Stimulated activated CD4-positive, alpha-beta T cell treated with anti-CD3 and anti-CD28 coated beads, Interleukin-4, amount 100 ng/mL, for 1 hour (primary cell): ENCODE measurements at places on chromosomes 7 and 10.

GRCh38 chr7:3267966-3268690 lies 32.9 kb upstream of the SDK1 start:
- DNase-seq = no peak

GRCh38 chr7:45252857-45253256 lies 95.3 kb downstream of the RAMP3 start:
- no peak for DNase-seq

GRCh38 chr10:110335314-110336064 lies 30.8 kb upstream of the SMNDC1 start:
- no peak for DNase-seq

DNA sequence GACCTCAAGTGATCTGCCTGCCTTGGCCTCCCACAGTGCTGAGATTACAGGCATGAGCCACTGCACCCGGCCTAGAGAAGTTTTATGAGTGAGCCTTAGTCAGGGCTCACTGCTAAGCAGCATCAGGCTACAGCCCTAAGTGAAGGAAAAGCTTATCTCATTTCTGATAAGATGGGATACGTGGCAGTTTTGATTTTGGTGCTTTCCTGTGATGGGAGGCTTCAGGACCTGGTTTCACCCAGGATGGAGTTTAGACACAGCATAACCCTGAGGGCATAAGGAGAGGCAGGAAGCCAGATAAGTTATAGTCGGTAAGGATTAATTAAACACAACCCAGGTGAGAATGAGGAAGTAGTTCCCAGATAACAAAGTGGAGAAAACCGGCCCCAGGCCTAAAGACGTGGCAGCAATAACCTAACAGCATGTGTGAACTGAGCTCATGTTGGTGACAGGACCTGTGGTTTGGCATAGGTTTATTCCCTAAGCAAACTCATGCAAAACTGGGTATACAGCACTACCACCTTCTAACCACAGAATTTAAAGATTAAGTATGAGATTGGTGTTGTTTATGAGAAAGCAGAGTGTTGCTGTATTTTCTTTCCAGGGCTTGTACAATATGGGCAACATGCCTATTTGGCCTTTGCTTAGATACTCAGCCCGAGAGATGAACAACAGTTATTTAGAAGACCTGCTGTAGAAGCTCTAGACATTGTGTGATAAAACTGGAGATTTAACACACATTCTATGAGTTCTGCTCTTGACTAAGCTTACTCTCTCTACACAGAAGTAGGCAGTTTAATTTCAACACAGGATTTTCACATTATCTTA lies 119.4 kb downstream of the COL28A1 start:
- no peak for DNase-seq

DNA sequence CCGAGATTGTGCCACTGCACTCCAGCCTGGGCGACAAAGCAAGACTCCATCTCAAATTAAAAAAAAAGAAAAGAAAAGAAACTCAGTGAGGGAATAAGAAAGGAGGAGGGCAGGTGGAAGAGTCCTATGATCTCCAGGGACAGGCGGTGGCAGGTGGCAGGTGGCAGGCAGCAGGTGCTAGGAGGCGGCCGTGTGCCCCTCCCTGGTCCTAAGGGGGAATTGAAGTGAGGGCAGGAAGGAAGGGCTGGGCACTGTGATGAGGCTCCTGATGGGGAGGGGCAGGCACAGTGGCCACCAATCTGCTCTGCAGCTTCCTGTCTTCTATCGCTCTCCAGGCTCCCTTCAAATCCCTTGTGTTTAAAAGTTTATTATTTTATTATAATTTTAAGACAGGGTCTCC lies 41.2 kb upstream of the UBE3C start:
- DNase-seq = no peak

DNA sequence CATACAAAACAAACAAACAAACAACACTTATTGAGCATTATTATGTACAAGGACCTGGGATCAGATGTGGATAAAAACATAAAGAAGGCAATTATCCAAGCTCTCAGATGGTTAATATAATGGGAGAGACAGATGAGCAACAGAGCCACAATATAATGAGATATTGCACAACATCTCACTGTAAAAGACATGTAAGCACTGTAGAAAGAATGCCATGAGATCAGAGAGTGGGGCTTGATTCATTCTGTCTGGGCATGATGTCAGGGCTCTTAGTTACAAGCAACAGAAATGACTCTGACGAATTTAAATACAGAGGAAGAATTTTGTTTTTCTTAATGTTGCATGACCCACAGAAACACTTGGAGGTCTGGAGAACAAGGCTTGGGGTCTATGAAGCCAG lies 164.7 kb upstream of the PLXDC2 start:
- no peak for DNase-seq

DNA sequence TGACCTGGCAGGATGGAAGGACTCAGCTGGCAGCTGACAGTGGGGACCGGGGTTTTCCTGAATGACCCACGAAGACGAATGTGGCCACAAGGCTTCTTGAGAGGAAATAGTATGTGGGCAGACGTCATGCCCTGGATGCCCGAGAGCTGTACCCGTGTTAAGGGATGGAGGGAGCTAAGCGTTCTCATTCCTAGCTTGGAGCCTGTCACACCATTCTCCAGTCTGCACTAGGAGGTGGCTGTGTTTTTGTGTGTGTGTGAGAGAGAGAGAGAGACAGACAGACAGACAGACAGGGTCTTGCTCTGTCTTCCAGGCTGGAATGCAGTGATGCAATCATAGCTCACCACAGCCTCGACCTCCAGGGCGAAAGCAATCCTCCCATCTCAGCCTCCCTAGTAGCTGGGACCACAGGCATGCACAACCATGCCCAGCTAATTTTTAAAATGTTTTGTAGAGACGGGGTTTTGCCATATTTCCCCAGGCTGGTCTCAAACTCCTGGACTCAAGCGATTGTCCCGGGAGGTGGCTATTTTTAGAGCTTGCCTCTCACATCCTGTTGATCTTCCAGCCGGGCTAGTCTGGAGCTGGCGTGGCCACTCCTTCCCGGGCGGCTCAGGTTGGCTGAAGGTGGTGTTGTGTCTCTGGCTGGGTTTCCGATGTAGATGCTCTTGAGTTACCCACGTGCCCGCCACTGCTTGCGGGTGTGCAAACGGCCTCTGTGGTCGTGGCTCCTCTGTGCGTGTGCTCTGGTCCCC lies 2.1 kb downstream of the AMZ1 start:
- no peak for DNase-seq

DNA sequence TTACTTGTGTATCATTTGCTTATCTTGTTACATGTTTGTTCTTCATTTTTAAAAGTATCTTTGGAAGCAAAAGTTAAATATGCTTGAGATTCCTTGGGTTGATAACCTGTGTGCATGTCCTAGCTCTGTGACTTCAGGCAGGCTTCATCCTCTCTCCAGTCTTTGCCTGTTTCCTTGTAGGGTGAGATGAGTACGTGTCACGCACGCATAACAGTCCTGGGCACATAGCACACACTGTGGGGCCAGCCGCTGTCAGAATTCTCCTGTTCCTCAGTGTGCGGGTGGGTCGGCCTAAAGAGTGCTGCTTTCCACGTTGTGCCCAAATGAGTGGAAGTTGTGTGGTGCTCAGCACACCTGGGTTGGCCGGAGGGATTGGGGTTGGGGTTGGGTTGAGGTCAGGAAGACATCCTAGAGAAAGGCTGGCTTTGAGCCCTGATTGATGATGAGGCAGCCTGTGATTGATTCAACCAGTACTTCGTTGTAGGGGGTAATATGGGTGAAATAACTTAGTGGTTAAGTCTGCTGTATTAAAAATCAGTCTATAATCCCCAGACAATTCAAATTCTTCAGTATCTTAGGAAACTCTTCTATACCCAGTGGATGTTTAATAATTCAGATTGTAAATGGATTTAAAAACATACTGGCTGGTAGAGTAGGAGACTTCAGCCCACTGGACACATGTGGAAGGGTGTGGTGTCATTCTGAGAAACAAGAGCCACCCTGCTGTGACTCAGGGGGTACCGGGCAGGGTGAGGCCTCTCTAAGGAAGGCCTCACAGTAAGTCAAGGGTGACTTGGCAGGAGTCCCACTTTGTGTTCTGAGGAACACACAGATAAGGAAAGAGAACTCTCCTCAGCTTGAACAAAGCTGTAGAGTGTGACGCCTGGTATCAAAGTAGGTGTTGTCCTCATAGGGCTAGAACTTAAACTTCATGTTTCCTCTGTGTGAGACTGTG lies 54.8 kb downstream of the DAGLB start:
- peak; percentile 28 for DNase-seq

GRCh38 chr7:154744861-154745258 lies 258.1 kb downstream of the PAXIP1 start:
- no peak for DNase-seq

DNA sequence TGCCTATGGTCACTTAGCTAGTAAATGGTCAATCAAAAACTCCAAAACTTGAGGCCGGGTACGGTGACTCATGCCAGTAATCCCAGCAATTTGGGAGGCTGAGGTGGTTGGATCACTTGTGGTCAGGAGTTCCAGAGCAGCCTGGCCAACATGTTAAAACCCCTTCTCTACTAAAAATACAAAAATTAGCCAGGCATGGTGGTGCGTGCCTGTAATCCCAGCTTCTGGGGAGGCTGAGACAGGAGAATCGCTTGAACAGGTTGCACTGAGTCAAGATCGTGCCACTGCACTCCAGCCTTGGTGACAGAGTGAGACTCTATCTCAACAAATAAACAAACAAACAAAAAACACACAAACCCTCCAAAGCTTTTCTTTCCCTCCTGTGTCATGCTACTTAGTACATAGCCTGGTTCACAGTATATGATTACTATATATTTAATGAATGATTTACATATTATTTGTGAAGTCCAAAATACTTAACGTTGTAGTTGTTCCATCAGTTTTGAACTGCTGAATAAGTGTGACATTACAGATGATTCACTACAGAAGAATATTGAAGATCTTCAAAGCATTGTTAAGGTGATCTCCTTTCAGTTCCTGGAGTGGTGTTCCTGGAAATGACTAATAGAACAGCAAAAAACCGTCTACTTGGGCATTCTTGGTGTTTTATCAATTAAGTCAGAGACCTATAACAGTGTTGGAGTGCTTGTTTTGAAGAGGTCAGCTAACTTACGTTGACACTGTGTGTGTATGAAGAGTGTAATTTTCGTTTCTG lies 72.9 kb downstream of the ADK start:
- no peak for DNase-seq

DNA sequence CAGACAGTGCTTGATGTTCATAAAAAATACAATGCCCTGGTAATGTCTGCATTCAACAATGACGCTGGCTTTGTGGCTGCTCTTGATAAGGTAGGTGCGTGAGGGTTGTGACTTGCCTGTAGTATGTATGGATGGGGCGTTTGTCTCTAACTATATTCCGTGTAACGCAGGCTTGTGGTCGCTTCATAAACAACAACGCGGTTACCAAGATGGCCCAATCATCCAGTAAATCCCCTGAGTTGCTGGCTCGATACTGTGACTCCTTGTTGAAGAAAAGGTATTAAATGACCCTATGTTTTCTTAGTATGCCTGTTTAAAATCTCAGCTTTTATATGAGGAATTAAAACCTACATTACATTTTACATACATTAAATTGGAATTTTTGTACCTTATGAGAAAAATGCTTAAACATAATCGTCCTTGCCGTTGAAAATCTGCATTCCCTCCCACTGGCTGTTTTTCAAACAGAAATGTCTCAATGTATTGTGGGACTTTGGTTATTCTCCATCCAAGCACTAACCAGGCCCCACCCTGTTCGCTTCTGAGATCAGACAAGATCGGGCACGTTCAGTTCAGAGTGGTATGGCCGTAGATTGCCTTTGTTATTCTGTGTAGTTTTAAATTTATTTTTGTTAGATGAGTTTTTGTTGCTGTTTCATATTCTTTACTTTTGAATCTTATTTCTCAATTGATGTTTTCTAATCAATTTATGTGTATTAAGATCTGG lies 85.3 kb downstream of the CUL1 start:
- no peak for DNase-seq

DNA sequence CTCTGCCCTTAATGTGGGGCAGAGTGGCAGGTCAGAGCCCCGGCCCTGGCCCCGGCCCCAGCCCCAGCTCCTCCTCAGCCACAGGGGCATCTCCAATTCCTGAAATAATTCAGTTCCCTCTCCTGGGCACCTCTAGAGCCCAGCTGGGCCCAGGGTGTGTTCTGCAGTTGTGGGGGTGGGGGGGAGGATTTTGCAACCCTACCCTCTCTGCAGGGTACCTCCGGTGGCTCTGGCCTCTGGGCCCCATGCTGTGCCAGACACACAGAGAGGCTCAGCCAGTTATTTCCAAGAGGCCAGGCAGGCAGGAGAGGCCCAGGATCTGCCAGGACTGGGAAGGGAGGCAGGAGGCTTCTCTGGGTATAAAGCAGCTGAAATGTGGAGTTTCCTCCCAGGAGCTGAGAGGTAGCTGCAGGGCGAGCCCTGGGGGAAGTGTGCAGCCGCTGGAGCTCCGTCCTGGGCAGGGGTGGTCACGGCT lies 47.9 kb downstream of the PWWP2B start:
- DNase-seq = no peak

- DNase-seq = no peak
Measured at GRCh38 chr7:6502886-6503285, 48.4 kb downstream of the GRID2IP start.

DNA sequence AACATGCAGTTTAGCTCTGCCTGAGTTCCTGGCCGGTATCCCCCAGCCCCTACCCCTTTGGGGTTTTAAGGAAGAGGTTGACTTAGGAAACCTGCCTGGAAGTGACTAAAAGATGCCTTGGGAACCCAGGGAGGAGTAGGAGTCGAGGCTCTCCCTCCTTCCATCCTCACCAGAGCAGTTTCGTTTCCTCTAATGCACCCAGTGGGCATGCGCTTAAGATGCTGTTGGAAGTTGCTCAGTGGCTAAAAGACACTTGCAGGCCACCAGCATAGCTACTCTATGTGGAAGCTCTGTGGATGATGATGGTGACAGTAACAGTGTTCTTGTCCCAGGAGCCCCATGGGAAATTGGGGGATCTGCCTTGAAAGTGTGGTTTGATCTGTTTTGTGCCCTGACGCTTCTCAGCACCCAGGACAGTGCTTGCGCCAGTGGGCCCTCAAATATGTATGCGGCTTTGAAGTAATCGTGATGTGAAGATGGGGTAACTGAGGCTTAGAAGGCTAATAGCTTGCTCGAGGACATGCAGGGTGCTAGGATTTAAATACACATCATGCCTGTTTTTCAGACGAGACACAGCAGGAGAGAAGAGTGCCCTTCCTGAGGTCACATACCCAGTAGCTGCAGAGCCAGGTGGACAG lies 32.0 kb downstream of the TBATA start:
- no peak for DNase-seq

GRCh38 chr10:78035933-78036583 lies 2.4 kb downstream of the RPS24 start:
- no peak for DNase-seq

DNA sequence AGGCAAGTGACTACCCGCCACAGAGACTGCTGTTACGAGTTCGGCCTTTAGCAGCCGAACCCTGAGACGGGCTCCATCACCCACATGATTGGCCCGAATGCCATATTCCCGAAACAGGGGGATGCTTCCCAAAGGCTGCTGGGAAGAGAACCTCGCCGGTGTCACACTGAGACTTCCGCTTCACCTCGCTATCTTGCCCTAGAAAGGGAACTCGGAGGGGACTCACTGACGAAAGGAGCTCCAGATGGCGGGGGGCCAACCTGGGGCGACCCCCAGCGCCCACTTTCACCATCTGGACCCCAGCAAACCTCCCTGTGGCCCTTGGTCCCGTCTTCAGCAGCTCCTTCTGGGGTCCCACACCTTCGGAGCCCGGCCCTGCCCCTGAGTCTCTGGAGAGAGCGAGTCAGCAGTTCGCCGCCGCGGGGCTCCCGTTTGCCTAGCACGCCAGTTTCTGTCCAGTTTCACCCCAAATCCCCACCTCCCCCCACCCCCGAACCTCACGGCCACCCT lies 529 bp downstream of the HPS1 start:
- DNase-seq = peak; percentile 49

- no peak for DNase-seq
Measured at GRCh38 chr10:86225103-86225782, 141.4 kb downstream of the GRID1 start.

- DNase-seq = no peak
Measured at GRCh38 chr7:147023440-147023839, 906.8 kb downstream of the CNTNAP2 start.
